ENCODE measurements at places on chromosomes 2 and 18. TPM values are rescaled to one million over a fixed set of nuclear protein-coding genes. Genes with fewer than 3 reads are reported as not detected.

DNA sequence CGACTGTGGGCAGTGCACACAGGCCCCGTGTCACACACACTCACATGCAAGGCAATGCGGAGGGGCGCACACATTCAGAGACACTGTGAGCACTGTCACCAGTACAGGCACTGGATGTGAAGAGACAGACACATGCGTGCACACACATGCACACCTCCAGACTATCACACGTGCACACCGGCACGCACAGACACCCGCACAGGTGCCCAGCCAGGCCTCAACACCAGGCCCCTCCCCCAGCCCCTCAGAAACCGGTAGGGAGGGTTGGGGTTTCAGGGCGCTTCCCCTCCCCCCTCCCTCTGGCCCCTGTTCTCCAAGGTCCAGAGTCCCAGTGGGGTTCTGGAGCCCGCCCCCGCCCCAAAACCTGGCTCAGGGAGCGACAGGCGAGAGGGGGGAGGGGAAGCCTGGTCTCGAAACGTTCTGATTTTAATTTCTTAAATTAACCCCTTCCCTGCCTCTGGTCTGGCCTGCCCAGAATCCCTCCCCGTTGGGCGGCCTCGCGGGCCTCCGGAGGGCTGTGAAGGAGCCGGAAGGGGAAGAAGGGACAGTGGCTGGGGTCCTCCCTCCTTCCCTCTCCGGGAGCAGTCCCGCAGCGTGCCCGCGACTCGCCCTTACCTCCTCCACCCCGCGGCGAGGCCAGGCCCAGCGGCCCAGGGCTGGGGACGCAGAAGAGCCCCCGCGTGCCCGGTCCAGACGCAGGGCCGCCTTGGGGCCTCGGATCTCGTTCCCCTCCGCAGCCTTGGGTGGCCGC, 558 bp downstream of the FBXO41 start:
- no peak for DNase-seq

- DNase-seq = peak; percentile 70
Measured at GRCh38 chr2:85754313-85755095, 713 bp downstream of the ATOH8 start.

- no peak for DNase-seq
Measured at GRCh38 chr2:219576505-219577388, 4.6 kb downstream of the INHA start.

DNA sequence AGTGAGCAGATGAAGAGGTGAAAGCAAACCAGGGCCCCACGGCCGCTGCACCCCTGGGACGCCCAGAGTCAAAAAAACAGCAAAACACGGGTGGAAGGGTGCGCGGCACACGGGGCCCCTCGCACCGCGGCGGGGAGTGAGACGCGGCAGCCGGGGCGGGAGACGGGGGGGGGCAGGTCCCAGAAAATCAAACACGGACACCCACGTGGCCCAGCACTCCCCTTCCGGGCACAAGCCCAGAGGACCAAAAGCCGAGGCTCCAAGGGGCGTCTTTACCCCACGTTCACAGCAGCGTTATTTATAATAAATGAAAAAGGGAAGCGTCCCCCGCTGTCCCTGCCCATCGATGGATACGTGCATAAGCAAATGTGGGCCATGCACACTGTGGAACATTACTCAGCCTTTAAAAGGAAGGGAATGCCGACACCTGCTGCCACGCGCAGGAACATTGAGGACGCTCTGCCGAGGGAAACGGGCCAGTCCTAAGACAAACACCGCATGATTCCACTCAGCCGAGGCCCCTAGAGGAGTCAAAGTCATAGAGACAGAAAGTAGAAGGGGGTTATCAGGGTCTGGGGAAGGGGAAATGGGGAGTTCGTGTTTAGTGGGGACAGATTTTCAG, 677 bp upstream of the COPS9 start:
- no peak for DNase-seq

DNA sequence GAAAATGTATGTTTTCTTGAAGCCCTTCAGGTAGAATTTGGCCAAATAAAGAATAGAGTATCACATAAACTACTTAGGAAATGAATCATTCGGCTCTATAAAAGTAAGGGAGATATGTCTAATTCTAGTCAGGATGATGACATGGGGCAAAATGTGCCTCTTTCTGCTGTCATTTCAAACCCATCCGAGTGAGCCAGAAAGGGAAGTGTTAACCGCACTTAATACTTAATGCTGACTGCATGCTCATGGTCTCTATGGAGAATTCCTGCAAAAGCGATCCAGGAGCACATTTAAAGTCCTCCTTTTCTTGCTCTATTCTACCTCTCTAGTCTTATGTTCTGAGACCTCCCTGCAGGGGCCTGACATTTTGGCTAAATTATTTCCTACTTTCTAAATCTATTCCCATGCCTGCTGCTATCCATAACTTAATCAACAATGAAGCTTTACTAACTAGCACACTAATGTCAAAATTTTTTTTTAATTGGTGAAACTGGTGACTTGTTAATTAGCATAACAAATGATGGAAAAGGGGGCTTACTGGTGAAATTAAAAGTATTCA, 127.4 kb downstream of the CDC42EP3 start:
- no peak for DNase-seq

DNA sequence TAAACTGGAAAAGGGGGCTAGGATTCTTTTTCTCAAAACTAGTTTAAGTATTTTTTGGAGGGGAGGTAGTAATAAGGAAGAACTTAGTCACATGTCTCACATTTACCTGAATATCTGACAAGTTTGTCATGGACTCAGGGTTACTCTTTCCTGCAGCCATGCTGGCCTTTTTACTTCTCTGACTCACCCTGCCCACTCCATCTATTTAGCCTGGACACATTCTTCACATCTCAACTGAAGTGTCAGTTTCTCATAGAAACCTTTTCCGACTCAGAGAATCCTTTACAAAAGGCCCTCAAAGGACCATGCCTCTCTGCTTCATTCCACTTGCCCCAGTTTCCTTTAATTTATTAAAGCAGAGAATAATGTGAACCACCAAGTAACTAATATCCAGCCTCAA, 42.6 kb downstream of the SCN7A start:
- no peak for DNase-seq

GRCh38 chr2:105328281-105329196, 996 bp downstream of the TGFBRAP1 start:
- peak; percentile 54 for DNase-seq

GRCh38 chr2:199261239-199261638, 196.5 kb downstream of the SATB2 start:
- DNase-seq = no peak

DNA sequence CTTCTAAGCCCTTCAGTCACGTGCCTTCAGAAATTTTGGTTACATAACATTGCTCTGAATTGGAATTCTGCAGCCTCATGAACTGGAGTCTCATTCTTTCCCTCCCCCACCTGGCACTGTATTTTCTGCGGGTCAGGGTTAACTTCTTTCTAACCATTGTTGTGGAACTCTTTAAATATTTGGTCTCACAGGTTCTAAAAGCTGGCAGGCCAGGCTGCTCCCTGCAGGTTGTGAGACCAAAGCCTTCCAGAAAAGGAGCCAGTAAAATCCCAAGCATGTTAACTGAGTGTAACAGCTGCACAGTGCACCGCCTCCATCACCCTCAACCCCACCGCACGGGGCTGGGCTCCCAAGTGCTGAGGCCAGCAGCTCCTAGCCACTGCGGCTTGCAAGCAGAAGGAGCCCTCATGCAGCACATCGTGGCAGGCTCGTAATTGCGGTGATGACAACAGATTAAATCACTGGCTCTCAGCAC, 174.1 kb upstream of the ALPP start:
- DNase-seq = no peak

GRCh38 chr2:74391209-74391579, 11.1 kb upstream of the DCTN1 start:
- no peak for DNase-seq

GRCh38 chr2:29475499-29475898, 360.3 kb downstream of the CLIP4 start:
- no peak for DNase-seq

GRCh38 chr2:236603361-236604015, 33.9 kb downstream of the ACKR3 start:
- no peak for DNase-seq

GRCh38 chr2:196088203-196088602, 19.6 kb upstream of the DNAH7 start:
- DNase-seq = peak; percentile 65

- no peak for DNase-seq
Measured at GRCh38 chr2:65700720-65701119, 268.3 kb upstream of the SPRED2 start.

DNA sequence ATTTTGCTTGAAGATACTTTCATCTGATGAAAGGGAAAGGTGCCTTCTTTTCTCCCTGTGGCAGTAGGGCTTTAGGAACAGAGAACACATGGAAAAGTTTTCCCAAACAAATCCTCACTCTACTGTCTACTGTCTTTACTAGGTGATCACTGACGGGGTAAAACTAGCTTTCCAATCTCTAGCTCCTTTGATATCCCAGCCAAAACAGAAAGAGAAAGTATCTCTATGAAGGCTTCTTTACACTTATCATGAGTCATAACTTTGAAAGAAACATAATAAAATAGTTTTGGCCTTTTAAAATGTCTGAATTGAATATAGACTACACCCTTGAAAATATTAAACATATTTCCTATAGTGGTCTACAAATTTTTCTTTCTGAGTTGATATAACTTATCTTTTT, 214.5 kb downstream of the DSEL start:
- no peak for DNase-seq

GRCh38 chr2:36818542-36818941, 122.0 kb downstream of the VIT start:
- DNase-seq = no peak

DNA sequence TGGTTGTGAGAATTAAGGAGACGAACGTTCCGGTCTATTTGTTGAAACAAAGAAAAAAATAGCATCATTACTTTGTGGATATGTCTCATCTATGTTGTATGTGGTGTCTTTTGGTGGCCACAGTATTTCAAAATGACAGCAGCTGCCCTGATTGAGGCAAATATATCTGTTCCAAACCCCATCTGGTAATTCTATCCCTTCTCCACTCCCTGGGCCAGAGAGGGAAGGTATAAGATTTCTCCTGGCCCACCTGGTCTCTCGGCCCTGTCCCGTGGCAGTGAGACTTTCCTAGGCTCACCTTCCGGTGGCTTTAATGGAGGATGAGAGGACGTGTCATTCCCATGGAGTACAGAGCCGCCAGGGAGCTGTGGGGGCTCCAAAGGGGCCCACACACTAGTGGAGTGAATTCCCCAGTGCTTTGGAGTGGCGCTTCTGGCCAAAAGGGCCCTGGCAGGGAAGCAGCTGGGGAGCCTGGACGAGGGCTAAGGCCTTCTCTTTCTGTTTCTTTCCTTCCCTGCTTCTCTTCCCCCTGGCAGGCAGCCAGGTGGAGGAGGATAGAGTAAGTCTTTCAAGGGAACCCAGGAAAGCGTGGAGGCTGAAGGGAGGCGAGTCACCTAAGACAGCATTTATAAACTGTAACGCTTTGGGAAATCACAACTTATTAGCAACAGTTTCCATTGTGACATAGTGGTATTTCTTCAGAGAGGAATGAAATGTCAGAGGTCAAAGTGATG, 5.6 kb downstream of the FOSL2 start:
- no peak for DNase-seq

- no peak for DNase-seq
Measured at GRCh38 chr18:44626807-44627206, 53.9 kb upstream of the SETBP1 start.

DNA sequence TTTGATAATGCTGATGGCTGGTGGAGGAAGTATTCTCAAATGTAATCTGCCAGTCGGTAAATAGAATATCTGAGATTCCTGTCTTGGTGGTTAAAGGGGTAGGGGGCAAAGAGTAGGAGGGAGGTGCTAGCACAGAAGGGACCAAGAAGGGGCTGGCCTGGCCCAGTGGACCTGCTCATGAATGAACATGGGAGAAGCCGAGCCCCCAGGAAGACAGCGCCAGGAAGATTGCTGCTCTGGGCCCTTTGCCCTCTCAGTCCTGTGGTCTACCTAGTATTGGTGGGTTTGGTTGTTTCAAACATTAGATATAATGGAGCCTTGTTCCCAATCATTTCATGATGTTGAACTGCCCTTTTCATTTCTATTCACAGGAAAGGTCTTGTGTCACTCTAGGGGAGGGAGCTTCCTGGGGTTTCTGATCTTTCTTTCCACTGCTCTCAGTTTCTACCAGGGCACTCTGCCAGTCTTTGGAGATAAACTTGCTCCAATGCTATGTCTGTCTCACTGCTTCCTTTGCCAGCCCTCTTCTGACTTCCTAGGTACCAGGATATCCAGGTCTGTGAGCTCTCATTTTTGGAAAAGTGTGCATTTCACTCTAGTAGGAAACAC, 5.3 kb upstream of the MOCOS start:
- DNase-seq = no peak

DNA sequence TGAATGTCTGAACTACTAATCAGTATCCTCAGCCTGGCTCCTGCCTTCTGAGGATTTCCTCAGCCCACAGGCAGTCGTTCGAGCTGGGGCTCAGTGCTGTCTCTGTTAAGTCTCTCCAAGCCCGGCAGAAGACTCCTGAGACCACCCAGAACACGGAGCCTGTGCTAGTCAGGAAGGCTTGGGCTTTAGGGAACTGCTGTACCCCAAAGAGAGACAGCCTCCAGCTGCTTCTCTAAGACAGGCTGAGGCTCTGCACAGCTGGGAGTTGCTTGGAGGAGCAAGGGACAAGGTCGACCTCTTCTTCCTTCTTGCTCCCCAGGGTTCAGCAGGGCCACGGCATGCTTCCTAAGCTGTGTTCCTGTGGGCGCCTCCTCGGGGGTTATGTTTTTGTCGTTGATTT, 283.4 kb upstream of the MYT1L start:
- no peak for DNase-seq

DNA sequence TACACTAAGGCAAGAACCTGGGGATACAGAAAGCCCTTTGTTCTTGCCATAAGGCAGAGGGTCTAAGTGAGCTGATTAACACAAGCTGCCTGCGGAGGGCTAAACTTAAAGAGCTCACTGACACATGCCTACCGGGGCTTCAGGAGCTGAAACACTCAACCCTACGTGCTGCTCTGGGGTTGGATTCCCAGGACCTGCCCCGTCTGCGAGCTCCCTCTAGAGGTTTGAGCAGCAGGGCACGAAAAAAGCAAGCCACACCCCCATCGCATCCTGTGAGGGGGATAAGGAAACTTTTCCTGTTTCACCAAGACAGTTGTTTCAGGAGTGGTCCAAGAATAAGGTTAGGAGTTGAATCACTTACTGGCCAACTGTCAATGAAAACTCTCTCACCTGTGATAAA, 562.1 kb downstream of the TMX3 start:
- no peak for DNase-seq

C2orf15 gene
- 10.0 TPM for polyA plus RNA-seq

CROCC2 gene
- polyA plus RNA-seq = 0.18 TPM

ST8SIA3 gene
- not detected for polyA plus RNA-seq

THOC1 gene
- 20.5 TPM for polyA plus RNA-seq

RGPD4 gene
- 0.01 TPM for polyA plus RNA-seq

GPR75 gene
- 4.2 TPM for polyA plus RNA-seq

C2orf74 gene
- polyA plus RNA-seq = 9.9 TPM

POLR1A gene
- 1.4 TPM for polyA plus RNA-seq

SFT2D3 gene
- 3.8 TPM for polyA plus RNA-seq

OR6B2 gene
- not detected for polyA plus RNA-seq

MAPRE2 gene
- polyA plus RNA-seq = 7.6 TPM

RGPD3 gene
- polyA plus RNA-seq = 0.13 TPM

FOXD4L1 gene
- polyA plus RNA-seq = not detected

R3HDM1 gene
- polyA plus RNA-seq = 13.6 TPM

REG3A gene
- polyA plus RNA-seq = 1.5 TPM

MAP2 gene
- 0.54 TPM for polyA plus RNA-seq

RAPGEF4 gene
- 0.45 TPM for polyA plus RNA-seq

ASAP2 gene
- polyA plus RNA-seq = 14.6 TPM

All from small intestine (tissue), 16 donors.